ENCODE measurements at places on chromosomes 16 and 17.

- DNase-seq, result peak; percentile 93
These were observed 6.0 kb upstream of the KCNH6 start for GRCh38 chr17:63516910-63517824.

- no peak for DNase-seq
These were observed 8.4 kb downstream of the PIMREG start for GRCh38 chr17:6452471-6453266.

DNA sequence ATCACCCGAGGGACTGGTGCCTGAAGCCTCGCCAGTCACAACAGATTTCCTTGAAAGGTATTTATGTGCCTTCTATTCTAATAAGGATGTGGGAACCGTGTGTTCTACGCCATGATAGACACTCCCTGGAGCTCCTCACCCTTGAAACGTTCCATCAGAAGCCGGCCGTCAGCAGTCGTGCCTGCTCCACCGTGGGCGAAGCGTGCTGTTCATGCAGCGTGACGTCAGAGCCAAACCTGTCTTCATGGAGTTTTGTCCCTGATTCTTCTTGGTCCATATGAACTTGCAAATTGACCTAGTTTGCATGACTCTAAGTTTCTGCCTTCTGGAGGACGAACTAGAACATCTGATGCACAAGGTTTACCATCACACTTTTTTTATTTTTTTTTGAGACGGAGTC, 4.5 kb upstream of the PPP1R27 start:
- DNase-seq, result no peak

- no peak for DNase-seq
These were observed 18.6 kb downstream of the TNFRSF13B start for GRCh38 chr17:16953347-16953746.

GRCh38 chr16:8767176-8767575, 30.3 kb downstream of the TMEM186 start:
- DNase-seq, result no peak

DNA sequence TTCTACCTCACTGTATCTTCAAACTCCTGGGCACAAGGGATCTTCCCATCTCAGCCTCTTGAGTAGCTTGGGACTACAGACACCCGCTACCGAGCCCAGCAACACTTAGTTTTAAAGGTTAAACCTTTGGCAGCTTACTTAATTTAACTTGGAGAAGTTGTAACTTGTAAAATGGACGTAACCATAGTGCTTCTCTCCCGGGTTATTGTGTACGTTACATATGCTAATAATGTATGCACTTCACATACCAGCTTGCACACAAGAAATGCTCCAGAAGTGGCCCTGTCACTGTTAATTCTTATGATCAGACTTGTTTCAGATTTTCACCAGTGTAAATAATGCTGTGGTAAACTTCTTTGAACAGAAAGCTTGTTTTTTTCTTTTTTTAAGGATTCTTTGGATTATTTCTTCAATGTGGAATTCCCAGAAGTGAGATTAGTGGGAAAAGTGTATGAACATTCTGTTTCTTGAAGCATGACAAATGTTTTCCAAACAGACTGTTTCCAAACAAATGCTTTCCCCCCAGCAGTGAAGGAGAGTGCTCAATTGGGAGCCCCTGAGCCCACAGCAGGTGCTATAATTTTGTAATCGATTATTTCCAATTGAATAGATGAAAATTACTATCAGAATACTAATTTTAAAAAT, 61.5 kb downstream of the EPN2 start:
- DNase-seq, result no peak

GRCh38 chr16:85229869-85230462, 117.7 kb upstream of the CIBAR2 start:
- no peak for DNase-seq

DNA sequence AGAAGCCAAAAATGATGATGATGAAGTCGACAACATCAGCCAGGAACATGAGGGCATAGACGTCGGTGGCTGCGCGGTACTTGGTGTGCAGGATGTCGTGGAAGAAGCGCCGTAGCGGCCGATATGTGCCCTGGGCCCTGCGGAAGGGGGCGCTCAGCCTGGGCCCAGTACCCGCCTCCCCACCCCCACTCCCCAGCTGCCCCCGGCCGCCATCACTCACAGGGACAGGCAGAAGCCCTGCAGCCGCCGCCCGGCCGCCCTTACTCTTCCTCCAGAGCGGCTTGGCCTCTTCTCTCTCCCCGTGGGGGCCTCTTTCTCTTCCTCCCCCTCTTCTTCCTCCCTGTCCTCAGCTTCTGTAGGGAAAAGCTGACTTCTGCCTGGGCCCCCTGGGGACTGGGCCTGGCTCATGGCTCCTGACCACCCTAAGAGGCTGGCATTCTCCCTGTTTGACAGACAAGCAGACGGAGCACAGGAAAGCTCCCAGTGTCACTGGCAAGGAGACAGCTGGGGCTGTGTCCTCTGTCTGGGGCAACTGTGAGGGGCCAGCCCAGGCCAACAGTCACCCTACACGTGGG, 14.2 kb downstream of the CTU2 start:
- DNase-seq, result no peak

- DNase-seq, result no peak
These were observed 7.0 kb downstream of the IL34 start for GRCh38 chr16:70653406-70653805.

DNA sequence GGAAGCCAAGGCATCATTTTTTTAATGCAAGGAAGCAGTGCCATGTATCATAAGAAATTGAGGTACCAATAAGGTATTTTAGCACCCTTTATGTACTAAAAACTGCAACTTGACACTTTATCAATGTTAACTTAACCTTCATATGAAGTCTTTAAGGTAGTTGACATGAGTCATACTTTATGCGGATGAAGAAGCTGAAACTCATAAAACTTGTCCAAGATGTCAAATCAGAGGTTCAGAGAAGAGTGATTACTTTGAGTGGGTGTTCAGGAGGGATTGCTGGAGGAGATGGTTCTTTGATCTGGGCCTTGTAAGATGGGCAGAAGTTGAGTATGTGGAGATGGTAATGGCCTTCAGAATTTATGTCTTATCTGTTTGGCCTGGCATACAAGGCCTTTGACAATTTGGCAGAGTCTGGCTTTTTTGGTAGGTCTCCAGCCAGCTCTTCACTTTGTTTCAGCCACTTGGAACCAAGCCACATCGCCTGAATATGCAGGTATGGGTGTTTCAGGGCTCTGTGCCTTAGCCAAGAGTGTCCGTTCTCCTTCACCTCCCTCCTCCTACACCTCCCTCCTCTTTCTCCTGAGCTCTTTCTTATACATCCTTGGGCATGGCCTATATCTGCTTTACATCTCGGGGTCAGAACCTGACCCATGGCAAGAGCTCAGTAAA, 23.7 kb downstream of the YPEL2 start:
- DNase-seq, result no peak

DNA sequence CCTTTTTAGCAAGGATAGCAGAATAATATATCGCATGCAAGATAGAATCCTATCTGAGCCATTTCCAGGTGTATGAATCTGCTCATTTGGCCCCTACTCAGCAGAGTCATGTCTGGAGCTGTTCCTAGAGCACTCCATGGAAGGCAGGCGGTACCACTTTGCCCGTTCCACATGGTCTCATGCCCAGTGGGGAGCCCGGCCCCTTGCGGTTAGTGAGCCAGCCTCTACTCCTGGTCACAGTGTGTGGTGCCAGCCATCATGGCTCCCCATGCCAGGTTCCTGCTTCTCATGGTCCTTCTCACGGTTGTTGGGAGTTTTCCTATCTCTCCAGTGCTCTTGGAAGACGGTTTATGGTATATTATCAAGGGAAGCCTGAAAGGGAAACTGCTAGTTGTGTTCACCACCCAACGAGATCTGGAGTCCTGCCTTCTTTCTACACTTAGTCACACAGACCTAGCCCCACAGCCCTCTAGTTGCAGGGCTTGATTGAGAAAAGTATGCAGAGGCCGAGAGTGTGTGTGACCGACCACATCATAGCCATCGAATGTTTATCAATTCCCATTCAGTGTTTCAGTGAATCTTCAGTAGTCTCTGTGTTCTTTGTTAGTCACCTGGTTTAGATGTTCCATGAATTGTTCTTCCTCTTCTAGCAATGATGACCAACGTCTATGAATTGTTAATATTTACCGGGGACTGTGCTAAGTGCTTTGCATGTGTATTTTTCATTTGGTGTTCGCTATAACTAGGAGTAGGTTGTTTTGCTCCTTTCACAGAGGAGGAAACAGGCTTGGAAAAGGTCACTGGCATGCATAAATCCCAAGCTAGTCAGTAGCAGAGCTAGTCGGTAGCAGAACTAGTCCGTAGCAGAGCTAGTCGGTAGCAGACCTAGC, 9.6 kb downstream of the JPT2 start:
- no peak for DNase-seq

GRCh38 chr17:60135951-60136666, 13.7 kb upstream of the CA4 start:
- no peak for DNase-seq

DNA sequence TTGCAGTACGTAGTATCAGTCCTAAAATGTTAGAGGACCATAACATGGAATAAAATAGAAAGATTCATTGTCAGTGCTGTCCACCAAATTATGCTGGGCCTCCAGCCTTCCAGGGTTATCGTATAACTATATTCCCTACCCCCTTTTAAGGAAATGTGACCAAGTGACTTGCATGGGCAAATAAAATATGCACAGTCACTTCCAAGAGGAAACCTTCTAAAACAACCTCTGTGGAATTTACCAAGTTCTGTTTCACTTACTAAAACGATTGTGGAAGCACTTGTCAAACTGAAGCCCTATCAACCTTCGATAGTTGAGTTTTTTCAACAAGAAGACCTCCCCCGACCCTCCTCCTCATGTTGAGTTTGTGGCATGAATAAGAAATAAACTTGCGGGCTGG, 345.4 kb upstream of the C16orf82 start:
- no peak for DNase-seq

DNA sequence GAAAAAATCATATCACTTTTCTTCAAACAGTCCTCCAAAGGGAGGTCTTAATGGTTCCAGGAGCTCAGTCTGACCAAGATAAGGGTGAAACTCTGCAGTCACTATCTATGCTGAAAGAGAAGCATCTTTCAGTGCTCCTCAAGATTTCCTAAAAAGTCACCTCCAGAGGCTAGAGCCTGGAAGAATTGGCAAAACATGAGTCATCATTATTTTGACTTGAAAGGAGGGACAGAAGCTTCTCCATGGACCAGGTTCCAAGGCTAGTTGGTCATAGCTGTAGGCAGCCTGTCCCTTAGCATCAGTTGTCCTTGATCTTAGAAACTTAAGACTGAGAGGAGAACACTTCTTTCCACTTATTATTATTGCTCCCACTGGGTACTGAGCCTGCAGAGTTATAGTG, 219.0 kb upstream of the ASIC2 start:
- no peak for DNase-seq

DNA sequence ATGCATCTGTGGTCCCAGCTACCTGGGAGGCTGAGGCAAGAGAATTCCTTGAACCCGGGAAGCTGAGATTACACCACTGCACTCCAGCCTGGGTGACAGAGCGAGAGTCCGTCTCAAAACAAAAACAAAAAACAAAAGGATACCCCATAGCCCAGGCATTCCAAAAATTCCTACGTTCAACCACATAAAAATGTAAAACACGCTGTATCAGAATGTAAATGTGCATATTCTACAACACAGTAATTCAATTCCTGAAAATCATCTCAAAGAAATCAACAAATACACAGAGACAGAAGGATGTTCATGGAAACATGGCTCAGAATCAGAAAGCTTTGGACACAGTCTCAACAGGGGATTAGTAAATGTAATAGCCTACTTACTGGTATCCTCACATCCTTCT, 33.0 kb downstream of the COG7 start:
- no peak for DNase-seq

DNA sequence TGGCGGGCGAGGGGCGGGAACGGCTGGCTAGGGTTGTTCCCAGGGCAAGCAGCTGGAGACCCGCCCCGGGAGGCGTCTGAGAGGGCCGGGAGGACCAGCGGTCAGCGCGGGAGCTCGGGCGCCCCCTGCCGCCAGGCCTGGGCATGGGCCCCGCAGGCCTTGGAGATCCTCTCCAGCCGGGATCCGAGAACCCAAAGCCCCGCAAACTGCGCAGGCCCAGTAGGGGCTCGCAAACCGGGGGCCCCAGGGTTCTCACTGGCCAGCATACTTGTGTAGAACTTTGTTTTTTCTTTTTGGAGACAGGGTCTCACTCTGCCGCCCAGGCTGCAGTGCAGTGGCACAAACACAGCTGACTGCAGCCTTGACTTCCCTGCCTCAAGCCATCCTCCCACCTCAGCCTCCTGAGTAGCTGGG, 20.8 kb upstream of the ZNF423 start:
- DNase-seq, result peak; percentile 72
